ENCODE measurements at places on chromosomes 12 and 14.
A peak's percentile ranks its signal among the peaks of the same experiment; 100 is the strongest.

DNA sequence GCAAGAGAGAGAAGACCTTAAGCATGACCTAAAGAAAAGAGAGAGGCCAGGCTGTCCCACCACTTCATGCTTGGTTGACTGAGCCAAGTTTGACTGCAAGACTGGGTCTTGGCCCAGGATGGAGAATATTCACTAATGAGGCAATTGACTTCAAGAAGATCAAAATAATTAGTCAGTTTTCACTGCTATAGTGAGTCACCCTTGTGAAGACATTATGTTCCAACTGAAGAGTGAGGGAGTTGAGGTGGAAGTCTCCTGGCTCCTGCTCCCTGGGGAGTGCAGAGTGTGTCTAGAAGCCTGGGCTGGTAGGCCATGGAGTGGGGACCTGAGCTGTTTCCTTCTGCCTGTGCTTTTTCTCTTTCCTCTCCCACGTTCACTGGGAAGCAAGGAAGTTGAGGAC, 117.6 kb downstream of the CACNA1C start:
- no peak for DNase-seq

GRCh38 chr12:92503029-92503931, 199.5 kb upstream of the PLEKHG7 start:
- DNase-seq = no peak

DNA sequence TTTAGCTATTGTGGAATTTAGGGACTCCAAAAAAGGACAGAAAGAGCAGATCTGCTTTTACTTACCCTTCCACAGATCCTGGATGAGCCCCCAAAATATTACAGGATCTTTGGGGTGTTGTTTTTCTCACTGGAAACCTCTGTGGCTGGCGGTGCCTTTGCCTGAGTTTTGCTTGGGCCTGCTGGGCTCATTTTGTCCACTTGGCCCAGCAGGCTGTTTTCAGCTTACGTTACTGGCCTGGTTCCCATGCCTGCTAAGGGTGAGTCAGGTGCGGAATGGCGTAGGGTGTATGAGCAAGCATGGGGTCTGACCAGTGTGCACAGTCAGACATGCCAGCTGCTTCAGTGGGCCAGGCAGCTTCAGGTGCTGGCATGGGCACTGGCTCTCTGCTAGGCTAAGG, 45.8 kb downstream of the HSD17B6 start:
- DNase-seq = no peak

- DNase-seq = no peak
These were observed 7.4 kb upstream of the SNAPC1 start for GRCh38 chr14:61754627-61755381.

DNA sequence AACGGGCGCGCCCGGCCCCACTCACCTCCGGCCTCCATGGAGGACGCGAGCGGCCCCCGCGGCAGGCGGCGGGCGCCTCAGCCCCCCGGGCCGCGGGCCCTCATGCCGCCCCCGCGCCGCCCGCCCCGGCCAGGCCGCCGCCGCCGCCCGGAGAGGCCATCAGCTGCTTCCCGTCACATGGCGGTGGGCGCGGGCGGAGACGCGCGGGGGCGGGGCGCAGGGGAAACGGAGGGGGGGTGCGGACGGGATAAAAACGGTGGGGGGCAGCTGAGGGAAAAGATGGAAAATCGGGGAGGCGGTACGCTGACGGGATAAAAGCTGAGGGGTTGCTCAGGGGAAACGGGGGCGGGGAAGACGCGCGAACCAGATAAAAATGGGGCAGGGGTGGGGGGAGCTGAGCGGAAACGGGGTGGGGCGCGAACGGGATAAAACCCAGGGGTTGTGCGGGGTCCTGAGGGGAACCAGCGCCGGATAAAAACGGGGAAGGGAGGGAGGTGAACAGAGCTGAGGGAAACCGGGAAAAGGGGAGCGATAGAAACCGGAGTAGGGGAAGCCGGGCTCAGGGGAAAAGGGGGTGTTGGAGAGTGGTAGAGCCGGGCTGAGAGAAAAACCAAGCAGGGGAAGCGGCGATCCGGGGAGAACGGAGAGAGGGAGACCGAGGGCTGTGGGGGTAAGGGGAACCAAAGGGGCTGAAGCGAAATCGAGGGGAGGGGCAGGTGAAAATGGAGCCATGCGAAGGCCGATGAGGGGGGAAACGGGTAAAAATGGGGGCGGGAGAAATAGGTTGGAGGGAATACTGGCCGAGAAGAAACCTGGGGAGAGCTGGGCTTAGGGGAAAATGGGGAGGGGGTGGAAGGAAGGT, at the start of gene WSB2:
TSS of gene WSB2 (minus strand) at position 169 of the 862 bp plus-strand sequence. CDS start at position 38, 131 bp downstream.
- DNase-seq = peak; percentile 24

GRCh38 chr12:23781118-23781517, 168.4 kb downstream of the SOX5 start:
- no peak for DNase-seq
